Activated CD4-positive, alpha-beta memory T cell treated with anti-CD3 and anti-CD28 coated beads for 36 hours (primary cell): ENCODE measurements at places on chromosomes 7 and 10. TPM values are rescaled to one million over a fixed set of nuclear protein-coding genes. Genes with fewer than 3 reads are reported as not detected.

Gene NPC1L1
- not detected for total RNA-seq

Gene CAV1
- 0.07 TPM for total RNA-seq

GRCh38 chr10:106780632-106781031 is 383.9 kb downstream of the SORCS1 start:
- DNase-seq: no peak

DNA sequence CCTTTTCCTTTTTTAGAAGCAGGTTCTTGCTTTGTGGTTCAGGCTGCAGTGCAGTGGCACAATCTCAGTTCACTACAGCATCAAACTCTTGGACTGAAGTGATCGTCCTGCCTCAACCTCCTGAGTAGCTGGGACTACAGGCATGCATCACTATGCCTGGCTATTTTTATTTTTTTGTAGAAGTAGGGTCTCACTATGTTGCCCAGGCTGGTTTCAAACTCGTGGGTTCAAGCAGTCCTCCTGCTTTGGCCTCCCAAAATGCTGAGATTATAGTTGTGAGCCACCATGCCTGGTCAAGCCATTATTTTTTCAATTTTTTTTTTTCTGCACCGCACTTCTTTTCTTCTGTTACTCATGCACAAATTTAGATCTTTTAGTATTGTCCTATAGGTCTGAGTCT is 154.7 kb downstream of the ADK start:
- DNase-seq: no peak
